ENCODE measurements at places on chromosomes 2 and 18.

DNA sequence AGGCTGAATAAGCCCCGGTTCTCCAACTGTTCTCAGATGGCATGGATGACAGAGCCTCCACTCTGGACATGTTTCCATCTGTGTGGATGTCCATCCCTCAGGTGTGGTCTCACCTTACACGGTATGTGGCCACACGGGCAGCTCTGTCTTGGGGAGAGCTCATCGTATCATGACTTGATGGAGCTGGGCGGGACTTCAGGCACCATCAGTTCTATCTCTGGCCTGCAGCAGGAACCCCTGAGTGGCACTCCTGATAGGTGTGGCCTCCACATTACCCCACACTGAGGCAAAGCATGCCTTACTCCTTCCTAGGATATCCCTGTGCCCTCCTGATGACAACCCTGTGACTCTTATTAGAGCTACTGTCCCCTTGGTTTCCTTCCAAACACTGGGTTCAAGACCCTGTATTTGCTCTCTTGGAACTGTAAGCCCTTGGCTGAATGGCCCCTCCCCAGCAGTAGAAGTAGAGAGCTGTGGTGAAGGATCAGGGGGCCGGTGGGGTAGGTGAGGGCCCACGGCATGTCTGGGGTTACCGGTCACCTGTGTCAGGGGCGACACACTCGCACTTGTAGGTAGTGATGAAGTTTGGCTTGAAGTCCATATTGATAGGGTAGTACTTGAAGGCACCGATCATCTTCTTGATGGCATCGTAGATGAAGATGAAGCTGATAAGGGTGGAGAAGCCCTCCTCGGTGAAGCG, 48.2 kb downstream of the MTHFD2 start:
- DNase-seq = no peak

DNA sequence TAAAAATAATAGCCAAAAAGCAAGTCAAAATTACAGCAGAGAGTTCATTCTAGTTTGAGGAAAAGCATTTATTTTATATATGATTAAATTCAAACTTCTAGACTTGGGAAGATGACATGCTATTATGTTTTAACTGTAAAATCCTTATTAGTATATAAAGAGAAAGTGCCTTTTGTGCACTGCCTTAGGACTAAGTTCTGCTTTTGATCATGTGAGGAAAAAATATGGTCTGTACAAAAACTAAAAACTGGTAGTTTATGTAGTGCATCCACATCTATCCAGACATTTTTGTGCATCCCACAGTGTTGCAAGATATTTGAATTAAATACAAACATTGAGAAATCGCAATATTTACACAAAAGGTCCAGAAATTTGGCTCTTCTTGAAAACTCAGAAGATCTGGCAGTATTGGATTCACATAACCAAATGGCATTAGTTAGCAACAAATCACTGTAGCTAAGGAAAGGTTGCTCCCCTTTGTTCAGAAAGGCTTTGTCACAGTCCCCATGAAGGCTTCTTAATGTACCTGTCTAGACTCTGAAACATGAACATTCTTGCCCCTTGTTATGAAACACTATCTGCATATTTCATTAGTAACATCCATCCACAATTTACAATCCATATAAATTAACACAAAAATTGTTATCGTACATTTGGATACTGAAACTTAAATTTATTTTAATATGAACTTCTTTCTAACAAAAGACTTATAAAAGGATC, 2.2 kb downstream of the MMADHC start:
- no peak for DNase-seq

DNA sequence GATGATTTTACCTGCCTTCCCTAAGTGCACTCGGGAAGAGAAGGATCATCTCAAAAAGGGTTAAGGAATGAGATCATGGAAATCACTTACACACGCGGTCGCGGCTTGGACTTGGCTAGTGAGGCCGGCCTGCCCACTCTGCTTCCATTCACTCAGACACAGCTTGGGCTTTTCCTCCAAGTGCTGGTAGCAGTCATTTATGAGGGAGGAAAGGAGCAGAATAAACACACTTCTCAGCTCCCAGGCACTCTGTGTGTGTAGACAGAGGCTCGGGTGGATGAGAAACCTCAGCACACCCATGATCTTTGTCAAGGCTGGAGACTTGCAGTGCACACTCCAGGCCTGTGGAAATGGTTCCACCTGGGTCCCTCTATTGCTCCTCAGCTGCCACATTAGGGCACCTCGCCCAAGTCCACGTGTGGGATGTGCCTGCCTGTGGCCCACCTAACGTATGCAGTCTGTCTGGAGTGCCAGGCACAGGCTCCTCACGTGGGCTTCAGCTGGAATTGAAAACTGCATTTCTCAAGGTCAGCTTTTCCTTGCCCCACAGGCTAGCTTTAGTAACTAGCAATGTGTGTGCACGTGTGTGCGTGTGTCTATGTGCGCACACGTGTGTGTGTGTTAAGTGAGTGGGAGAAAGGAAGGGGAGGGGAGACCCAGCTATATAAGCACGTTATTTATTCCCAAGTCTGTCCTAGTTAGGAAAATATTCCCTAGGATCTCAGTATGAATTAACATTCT, 288.4 kb downstream of the SOX11 start:
- no peak for DNase-seq

DNA sequence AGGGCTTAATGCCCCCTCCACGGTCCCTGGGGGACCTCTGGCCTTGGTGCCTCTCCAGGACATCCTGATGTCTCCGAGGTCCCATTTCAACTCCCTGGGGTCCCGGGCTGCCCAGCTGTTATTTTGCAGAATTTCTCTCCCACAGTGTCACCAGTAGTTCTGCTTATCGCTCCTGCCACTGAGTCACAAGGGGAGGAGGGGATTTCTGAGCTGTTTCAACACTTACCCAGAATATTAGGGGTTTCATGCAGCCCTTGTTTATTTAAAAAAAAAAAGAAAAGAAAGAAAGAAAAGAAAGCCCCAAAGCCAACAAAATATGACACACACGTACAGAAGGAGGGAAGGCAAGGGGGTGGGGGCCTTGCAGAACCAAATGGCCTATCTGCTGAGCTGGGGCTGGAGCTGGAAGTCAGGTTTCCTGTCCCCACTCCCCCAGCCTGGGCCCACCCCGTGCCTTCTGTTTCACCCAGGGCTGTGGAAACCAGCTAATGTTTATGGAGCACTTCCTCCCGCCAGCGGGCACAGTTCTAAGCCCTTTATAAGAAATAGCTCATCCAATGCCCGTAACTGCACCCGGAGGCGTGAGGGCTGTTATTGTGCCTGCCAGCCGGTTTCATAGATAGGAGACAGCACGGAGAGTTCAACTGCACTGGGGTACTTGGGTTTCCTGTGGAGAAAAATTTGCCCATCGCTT, 8.4 kb upstream of the ARID5A start:
- DNase-seq = peak; percentile 44

GRCh38 chr2:41828052-41828643, 219.7 kb upstream of the PKDCC start:
- DNase-seq = no peak

DNA sequence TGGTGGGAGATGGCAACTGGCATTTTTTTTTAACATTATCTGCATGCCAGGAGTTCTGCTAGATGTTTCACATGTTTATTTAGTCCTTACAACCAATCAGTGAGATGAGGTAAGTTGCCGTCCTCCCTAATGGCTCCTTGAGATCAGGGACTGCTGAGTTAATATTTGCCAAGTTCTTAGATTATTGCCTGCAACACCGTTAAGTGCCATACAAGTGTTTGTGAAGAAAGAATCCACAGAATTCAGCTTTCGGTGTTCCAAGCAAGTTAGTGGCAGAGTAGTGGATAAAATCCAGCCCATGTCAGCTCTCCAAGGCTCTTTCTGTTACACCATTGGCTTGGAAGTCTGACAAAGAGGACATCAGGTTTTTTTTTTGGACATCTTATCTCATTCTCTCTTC, 95.9 kb downstream of the C1QL2 start:
- no peak for DNase-seq

DNA sequence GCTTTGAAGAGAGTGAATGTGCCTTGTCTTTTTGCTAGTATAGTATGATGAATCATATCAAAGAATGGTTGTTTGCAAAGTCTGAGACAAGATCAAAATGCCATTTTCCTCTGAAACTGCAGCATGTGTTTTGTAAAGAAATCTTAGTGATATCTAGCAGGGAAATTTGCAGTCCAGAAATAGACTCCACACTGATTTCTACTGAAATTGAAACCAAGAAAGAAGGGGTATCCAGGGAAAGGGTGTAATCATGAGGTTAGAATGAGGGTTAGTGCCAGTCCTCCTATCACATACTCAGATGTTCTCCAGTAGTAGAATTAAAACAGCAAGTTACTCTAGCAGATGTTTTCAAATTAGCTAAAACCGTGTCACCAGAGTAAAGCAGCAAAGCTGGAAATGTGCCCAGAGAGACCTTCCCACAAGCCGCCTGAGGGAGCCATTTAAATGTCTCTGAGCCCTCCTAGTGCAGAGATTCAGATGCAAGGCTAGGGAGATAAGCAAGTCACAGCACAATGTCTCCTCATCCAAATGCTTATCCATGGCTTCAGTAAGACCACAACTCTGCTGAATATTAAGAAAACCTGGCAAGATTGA, 4.9 kb downstream of the DLGAP1 start:
- no peak for DNase-seq

DNA sequence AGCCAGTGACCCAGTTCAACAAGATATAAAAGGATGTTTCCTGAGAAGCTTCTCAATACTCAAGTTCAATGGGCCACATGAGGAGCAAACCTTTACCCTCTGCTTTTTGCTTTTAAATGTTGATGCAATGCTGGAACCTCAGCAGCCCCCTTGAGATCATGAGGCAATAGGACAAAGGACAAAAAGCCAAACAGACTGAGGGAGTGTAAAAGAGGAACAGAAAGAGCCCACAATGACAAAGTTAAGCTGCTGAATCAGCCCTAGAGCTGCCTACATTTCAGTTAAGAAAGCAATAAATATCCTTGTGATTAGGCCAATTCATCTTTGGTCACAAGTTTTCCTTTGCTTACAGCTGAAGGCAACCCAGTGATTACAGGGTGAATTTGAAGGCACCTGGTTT, 76.9 kb downstream of the MRO start:
- DNase-seq = no peak

GRCh38 chr18:55390898-55391297, 197.1 kb downstream of the TCF4 start:
- no peak for DNase-seq

GRCh38 chr2:42813763-42814162, 21.4 kb upstream of the HAAO start:
- DNase-seq = no peak

GRCh38 chr18:57347784-57348183, 4.6 kb upstream of the ST8SIA3 start:
- no peak for DNase-seq

DNA sequence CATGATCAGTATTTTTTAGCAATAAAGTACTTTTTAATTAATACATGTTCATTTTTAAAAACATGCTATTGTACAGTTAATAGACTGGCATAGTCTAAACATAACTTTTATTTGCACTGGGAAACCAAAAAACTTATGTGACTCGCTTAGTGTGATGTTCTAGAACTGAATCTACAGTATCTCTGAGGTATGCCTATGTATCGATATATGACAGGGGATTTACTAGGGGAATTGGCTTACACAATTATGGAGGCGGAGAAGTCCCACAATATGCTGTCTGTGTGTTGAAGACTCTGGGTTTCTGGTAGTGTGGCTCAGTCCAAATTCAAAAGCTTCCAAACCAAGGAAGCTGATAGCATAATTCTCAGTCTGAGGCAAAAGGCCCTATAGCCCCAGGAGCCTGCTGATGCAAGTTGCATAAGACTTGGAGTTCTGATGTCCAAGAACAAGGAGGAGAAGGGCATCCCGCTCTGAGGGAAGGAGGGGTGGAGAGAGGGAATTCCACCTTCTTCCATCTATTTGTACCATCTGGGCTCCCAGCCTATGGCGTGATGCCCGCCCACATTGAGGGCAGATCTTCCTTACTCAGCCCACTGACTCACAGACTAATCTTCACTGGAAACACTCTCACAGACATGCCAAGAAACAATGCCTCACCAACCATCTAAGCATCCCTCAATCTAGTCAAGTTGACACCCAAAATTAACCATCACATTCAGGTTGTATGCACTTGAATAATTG, 27.5 kb downstream of the ZNF638 start:
- DNase-seq = no peak

DNA sequence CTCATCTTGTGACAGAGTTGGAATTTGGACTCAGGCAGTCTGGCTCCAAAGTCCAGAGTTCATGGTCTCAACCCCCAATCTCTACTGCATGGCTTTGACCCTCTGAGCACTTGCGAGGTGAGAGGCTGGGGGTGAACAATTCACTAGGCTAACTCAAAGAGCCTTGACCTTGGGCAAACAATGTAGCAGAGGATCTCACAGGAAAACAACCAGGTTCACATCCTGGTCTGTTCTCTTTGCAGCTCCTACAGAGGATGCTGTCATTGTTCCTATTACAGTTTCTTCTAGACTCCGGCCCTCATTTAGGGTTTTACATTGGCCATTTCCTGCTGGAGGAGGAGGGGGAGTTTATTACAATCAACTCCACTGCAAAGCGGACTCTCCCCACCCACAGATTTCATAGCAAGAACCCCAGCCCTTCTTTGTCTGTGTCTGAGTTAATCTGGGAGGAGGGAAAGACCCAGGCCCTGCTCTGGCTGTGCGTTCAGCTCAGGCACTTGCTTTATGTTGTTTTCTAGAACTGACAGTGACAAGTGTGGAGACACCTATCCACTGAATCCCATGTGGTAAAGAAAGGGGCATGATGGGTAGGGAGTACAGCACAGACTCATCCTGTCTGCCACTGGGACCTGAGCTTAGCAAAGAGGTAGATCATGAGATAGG, 101.6 kb downstream of the LBH start:
- DNase-seq = no peak

GRCh38 chr18:55380589-55380988, 207.4 kb downstream of the TCF4 start:
- no peak for DNase-seq

DNA sequence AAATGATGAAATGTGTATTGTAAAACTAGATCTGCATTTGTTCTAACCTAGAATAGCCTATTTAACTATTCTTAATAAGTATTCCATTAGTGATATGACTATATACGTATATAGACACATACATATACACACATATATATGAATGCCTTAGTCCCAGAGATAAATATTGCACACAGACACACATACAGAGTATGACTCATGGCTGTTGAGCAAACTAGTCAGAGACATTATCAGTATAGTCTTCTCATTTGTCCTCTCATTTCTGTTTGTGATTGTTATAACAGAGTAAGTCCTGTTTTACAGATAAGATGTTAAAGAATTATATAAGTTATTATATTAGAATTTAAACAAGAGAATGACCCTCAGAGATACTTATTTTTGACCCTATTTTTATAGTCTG, 202.5 kb downstream of the CCDC102B start:
- DNase-seq = no peak

DNA sequence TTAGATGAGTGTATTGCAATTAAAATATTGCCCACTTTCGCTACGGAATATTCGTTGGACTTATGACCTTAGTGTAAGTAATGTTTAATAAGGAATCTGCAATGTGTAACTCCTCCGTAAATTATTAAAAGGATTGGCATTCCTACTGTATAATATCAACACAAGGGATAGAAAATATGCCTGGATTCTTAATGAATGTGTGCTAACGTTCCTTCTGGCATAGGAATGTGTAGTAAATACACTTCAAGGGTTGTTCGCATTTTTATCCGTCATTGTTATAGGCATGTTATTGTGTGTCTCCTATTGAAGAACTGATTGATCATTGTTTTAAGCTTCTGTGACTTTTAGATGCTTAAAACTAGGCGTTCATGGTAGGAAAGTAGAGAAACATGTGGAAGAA, 134.5 kb downstream of the NEDD4L start:
- no peak for DNase-seq

GRCh38 chr2:157782057-157782845, 93.9 kb downstream of the ACVR1 start:
- DNase-seq = no peak

GRCh38 chr2:127039387-127040031, 67.4 kb downstream of the BIN1 start:
- DNase-seq = no peak

Measured in stimulated activated CD4-positive, alpha-beta T cell treated with anti-CD3 and anti-CD28 coated beads, TNF-alpha, amount 100 ng/mL, for 24 hours (primary cell).